ENCODE measurements at places on chromosomes 12 and 14.

DNA sequence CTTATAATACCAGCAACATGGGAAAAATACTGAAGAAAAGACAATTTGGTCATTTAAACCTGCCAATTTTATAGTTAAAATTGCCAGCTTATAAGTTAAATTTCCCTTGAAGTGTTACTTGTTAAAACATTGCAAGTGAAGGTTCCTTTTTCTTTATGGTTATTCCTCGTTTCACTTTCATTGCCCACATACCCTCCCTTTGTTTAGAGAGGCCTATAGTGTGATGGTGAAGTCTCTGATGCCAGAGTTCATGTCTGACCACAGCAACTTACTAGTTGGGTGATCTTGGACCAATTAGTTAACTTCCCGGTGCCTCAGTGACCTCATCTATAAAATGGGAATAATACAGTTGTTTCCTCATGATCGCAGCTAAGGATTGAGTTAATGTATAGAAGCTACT is 173.5 kb downstream of the ANO6 start:
- DNase-seq, result no peak

GRCh38 chr14:87992346-87992717 is 650 bp downstream of the GALC start:
- no peak for DNase-seq

GRCh38 chr12:56839915-56840325 is 76.8 kb downstream of the HSD17B6 start:
- no peak for DNase-seq

DNA sequence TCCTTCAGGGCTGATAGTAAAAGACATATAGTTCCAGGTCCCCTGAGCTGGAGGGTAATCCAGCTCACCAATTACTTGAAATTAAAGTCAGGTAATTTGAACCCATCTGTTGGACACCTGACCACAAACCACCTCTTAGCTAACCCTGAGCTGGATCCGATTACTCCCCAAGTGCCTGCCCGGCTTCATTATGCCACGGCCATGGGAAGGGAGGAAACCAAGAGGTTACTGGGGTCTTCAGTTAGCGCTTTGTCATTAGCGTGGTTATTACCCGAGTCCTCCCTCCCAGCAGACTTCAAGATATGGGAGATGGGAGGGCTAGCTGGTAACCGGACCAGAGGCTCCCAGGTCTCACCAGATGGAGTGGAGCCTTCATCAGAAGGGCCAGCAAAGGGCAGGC is 1071.4 kb downstream of the BCL11B start:
- no peak for DNase-seq

DNA sequence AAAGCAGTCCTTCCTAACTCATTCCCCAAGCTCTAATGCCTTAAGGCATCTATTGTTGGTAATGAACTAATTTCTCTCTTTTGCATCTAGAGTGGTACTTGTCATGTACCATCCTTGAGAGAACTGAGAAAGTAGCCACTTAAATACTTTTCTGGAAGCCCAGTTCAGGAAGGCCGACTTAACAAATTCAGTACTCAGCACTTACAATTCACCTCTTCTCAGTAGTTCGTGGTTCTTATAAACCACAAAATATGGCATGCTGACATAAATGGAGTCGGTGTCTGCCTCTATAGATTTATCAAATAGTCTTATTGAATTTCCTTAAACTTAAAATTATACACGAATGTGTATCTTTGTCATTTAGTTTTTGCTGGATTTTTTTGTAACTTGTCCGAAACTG is 9.4 kb upstream of the COCH start:
- no peak for DNase-seq

DNA sequence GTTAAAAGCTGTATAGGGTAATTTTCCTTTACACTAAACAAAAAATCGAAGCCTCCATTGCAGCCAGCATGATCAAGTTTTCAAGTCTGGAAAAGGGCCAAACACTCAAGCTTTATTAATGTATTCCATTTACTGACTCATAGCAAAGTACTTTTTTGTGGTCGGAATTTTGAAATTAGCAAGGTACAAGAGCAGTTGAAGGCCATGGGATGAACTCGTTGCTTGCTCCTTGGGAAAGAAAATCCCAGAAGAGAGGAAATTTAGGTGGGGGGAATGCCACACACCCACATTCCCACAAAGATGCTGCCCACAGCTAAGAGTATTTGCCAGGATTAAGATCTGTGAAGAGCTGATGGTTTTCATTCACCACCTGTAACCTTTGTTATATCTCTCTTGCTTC is 333.7 kb downstream of the EGLN3 start:
- DNase-seq, result no peak

- no peak for DNase-seq
Observed at GRCh38 chr12:54037360-54038283, 4.8 kb downstream of the HOXC5 start.
